Germinal center (tissue), 1 donor: ENCODE measurements at places on chromosomes 1 and 21.

DNA sequence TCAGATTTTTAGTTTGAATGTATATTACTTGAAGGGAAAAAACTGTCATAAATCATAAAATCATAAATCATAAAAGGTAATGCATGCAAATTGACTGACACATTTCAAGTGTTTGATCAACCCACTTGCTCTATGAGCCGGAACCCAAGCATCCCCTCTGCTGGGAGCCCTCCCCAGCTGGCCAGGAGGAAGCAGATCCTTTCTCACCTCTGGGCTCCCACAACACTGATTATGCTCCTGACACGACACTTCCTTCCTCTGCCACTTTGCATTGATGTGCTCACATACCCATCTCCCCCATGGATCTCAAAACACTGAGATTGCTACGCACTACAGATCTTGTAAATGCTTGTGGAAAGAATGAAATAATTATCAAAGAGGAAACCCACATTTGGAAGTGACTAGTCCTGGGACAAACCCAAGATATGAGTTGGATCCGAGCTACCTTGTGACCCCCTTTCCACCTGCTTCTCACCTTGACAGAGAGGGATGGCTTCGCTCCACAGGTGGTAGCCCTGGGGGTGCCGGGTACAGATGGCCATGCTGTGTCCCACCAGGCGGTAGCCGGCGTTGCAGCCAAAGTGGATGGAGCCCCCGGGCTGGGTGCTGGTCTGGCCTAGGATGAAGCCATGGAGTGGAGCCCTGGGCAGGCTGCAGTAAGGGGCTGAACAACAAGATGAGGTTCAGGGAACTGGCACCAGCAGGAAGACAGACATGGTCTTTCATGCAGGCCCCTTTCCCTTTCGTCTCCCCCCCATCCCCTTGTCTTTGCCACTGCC lies 104.6 kb downstream of the ZSCAN20 start:
- no peak for DNase-seq

GRCh38 chr1:240363315-240363714 lies 248.6 kb downstream of the GREM2 start:
- no peak for DNase-seq

DNA sequence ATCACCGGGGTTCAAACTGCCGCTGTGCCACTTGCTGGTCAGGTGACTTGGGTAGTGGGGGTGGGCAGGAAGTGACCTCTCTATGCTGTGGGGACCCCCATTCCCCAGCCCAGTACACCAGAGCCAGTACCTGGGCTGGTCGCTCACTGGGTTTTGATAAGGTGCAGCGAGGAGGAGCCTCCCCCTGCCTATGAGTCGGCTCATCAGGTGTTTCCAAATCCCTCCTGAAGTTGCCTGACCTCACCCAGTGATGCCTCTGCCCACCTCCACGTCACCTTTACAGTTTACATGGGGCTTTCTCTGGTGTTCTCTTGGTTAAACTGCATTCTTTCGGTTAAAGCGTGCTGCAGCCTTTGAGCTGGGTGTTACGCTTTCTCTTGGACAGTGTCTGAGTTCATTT lies 58.2 kb downstream of the ARHGEF10L start:
- no peak for DNase-seq

DNA sequence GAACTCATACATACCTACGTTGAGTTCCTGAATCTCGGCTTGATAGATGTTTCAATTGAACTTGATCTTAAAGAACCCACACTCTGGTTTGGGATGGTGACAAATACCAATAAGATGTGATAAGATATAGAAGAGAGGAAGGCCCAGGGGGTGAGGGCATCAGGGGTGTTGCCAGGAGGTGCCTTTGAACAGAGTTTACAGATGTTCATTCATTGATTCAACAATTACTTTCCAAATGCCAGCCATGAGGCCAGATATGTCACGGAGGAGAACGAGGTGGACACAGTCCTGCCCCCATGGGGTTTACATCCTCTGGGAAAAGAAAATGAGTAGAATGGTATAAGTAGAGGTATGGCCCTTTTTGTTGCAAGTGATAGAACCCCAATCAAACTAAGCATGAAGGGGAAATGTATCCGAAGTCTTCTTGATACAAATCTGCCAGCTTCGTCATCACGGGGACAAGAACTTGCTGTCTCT lies 659 bp downstream of the LRRC71 start:
- no peak for DNase-seq

- no peak for DNase-seq
These were observed 35.7 kb downstream of the PTP4A2 start for GRCh38 chr1:31902510-31902860.
